ENCODE measurements at places on chromosomes 12 and 14.
A peak's percentile ranks its signal among the peaks of the same experiment; 100 is the strongest.

- no peak for DNase-seq
Measured at GRCh38 chr12:10543499-10543898, 37.8 kb downstream of the EIF2S3B start.

GRCh38 chr12:78406828-78407227 lies 457.7 kb upstream of the SYT1 start:
- DNase-seq: peak; percentile 54

DNA sequence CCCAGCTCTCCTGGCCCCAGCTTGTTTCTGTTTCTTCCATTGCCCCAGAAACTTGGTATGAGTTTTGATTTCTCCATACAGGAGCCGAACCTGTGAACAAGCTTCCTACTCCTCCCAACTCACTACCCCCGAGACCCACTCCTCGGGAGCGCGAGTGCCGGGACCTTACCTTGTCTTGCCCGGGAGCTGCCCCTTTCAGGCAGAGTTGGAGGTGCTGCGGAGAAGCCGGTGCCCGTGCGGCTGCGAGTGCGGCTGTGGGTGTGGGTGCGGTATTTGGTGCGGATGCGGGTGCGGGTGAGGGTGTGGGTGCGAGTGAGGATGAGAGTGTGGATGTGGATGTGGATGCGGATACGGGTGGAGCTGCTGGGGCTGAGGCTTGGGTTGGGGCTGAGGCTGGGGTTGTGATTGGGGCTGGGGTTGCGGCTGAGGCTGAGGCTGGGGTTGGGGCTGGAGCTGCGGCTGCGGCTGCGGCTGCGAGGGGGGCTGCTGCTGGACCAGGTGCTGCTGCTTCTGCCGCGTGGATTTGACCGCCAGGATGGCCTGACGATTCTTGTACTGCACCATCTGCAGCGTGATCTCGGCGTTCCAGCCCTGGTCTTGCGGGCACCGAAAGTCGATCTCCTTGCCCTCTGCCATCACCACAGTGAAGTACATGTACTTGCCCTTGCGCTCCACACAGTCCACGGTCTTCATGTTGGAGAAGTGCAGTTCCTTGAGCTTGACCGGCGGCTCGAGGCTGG lies 1.1 kb downstream of the PHLDA1 start:
- DNase-seq: peak; percentile 55

- no peak for DNase-seq
Measured at GRCh38 chr14:54498095-54498531, 9.3 kb upstream of the GMFB start.

DNA sequence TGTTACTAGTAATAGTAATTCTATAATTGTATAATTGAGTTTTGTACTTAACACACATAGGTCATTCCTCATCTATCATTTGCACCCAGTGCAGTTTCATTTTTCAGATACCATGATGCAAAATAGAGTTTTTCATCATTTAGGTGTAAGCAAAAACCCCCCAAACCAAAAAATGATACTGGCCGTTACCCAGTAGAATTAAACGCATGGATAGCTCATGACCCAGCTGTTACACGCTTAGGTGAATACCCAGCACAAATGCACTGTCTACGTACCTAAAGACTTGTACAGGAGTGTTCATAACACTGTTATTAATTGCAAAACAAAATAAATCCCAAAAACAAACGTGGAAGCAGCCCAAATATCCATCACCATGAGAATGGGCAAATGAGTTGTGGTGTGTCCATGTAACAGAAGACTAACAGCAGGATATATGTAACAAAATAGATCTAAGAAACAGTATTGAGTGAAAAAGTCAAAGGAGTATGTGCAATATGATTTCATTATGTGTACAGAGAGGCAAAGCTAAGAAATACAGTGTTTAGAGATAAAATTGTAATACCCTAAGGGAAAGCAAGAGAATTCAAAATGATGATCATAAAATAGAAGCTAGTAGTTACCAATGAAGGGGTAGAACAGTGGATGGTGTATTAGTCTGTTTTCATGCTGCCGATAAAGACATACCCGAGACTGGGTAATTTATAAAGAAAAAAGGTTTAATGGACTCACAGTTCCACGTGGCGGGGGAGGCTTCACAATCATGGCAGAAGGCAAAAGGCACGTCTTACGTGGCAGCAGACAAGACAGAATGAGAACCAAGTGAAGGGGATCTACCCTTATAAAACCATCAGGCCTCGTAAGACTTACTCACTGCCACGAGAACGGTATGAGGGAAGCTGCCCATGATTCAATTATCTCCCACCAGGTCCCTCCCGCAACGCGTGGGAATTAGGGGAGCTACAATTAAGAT lies 49.8 kb downstream of the EID3 start:
- DNase-seq: no peak

- DNase-seq: peak; percentile 64
Measured at GRCh38 chr12:46373301-46374296, 1.0 kb upstream of the SLC38A2 start.

- no peak for DNase-seq
Measured at GRCh38 chr12:125331342-125332052, 266.3 kb downstream of the AACS start.

GRCh38 chr12:87995581-87996178 lies 33.5 kb downstream of the C12orf50 start:
- peak; percentile 70 for DNase-seq

DNA sequence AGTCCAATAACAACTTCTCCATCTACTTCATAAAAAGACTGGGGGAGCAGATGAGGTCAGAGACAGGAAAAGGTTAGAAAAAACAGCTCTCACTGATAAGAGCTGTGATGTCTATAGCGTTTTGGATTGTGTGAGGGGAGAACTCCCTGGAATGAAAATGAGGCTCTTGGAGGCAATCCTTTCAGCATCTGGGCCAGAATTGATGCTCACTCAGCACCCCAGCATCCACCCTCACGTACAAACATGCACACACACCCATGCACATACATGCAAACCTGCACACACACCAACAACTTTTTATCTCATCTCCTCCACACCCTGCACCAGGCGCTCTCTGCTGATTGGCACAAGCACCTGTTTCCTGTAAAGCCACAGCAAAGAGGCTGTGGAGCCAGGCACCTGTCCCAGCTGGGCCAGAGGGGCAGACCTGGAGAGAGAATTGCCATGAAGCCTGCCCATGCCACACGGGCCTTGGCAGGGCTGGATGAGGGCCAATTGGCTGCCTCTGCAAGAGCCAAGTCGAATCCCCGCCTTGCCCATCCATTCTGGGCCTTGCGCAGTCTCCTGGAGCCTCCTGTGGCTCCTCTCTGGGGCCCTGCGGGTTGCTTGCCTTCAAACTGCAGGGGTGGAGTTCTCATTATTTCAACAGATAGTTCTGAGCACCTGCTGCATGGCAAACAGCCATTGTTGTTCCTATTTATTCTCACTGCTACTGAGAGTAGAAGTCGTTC lies 53.1 kb downstream of the SYNE3 start:
- DNase-seq: no peak

- DNase-seq: no peak
Measured at GRCh38 chr14:101332281-101332680, 229.0 kb upstream of the DIO3 start.

DNA sequence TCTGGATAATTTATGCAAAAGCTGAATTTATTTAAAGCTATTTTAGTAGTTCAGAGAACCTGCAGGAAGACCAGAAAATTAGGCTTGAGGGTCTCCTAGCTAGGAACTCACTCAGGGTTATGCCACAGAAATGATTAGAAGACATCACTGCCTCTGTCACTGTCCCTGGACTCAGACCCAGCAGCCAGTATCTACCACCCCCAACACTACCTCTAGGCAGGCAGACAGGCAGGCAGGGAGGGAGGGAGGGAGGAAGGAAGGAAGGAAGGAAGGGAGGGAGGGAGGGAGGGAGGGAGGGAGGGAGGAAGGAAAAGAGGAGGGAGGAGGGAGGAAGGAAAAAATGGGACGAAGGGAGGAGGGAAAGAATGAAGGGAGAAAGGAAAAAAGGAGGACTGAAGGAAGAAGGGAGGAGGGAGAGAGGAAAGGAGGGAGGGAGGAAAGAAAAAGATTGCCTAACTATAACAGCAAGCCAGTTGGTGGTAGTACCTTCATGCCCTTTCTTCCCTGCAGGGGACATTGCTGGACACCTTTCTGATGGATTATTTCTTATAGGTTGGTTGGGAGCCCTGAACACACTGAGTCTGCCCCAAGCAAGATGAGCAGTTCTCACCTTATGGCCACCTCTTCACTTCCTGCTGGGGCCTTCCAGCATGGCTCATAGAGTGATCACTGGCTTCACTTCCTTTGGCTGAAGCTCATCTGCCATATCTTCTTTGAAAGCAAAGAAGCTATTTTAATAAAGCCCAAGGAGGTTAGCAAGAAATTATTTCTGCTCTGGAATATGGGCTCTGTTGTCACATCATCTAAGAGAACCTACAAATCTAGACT lies 49.7 kb downstream of the KICS2 start:
- no peak for DNase-seq

DNA sequence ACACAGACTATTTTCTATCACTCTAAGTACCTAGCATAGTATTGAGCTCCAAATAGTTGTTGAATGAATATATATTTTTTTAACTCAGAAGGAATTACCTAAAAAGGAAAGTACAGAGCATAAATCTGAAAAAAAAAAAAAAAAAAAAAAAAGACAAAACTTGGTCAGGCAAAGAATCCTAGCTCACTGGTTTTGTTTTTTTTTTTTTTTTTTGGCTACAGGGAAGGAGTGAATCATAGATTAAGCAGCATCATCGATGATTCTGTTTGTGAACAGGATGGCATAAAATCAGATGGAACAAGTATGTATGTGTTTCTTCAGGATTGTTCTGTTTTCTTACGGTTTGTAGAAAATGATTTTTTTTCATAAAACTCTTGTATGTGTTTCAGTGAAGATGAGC lies 66.1 kb upstream of the BCAT1 start:
- peak; percentile 81 for DNase-seq

GRCh38 chr14:33592297-33592696 lies 358.6 kb downstream of the EGLN3 start:
- peak; percentile 65 for DNase-seq

GRCh38 chr14:50822501-50823042 lies 8.4 kb downstream of the NIN start:
- no peak for DNase-seq

DNA sequence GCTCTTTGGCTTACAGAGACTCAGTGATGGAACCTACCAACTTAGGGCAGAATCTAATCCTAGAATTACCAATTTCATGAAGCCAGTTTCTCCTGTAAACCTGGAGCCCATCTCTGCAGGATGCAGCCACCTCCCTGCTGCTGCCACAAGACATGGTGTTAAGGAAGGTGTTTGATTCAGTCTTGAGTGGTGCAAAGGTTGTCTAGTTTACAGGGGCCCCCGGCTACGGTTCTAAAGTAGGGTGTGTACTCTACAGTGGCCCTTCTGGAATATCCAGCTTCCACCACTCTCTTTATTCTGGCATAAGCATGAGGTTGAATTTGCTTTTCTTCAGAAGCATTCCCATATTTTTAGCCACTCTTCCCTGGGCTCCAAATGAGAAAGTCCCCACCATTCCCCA lies 154.1 kb upstream of the GRIP1 start:
- no peak for DNase-seq

DNA sequence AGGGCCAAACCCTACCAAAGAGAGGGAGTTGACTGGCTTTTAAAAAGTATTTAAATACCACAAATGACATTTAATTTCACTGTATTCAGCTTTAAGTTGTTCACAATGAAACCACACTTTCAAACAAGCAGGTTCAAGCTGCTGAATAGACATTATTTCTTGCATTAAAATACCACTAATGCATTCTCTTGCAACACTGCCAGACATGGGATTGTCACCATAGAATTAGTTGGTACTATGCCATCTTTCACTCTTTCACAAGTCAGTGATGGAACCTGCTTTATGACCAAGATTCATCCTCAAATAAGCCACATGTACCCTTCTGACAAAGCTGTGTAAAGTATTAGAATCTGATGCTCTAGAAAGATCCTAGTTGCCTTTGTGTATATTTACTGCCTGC lies 239.4 kb downstream of the PAWR start:
- no peak for DNase-seq
